ENCODE measurements at places on chromosomes 5 and 9.

DNA sequence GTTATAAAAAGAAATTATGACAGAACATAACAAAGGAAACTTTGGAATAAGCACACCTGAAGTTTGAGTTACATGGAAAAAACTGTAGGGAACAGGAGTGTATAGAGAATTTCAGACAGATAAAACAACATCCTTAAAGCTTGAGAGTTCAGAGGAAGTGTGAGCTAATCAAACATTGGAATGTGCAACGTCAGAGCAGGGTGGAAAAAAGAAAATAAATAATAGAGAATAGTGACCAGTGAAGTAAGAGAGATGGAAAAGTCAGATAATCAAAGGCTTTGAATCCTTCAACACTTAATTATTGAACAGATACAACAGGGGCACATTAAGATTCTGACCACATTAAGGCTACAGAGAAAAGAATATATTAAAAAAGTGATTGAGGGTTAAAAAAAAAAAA lies 128.5 kb upstream of the CDH10 start:
- DNase-seq, result no peak

- no peak for DNase-seq
Measured at GRCh38 chr9:134858051-134858841, 22.4 kb upstream of the FCN2 start.

GRCh38 chr9:12170456-12170855 lies 522.7 kb upstream of the TYRP1 start:
- DNase-seq, result no peak

DNA sequence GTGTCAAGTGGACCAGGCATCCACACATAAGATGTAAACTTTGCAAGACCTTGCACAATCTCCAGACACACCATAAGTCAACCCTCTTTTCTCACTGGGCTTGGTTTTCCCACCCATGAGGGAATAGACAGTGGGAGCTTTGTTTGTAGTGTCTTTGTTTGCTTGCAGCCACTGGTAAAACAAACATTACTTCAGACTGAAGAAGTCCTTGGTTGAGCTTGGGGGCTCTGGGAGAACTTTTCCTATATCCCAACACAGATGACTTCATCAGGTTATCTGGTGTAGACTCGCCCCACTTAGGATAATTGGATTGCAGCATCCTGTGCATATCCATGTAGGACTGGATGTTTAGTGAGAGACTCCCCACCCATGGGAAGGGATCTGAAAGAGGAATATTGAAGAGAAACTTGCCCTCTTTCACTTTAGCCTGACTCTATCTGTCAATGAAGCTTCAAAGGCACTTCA lies 11.5 kb upstream of the ADGRV1 start:
- no peak for DNase-seq

DNA sequence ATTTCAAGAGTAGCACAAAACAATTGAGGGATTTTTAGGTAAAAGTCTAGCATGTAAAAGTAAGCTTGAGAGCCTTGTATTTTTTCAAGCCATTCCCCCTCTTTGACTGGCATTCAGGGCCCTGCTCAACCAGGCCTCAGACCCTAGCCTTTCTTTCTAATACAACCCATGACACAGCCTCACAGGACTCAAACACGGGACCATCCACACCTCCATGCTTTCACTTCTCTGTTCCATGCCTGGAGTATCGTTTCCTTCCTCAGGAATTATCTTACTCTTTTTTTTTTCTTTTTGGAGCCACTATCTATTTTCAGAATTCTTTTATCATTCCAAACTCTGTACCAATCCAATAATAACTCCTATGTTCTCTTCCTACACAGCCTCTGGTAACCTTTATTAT lies 560.2 kb upstream of the CLINT1 start:
- DNase-seq, result no peak

DNA sequence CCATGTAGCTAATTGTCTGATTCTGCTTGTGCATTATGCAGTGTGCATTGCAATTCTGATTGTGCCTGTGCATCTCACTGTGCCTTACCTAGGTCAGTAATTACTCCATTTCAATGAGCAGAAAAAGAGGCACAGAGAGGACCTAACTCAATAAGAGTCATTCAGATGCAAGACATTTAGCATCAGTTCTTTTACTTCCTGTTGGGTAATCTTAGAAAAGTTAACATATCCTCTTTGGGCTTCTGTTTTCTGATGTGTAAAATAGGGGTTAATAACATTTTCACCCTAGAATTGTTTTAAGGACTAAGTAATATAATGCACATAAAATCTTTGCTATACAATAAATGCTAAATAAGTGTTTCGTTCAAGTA lies 7.0 kb upstream of the DCTN4 start:
- no peak for DNase-seq

- no peak for DNase-seq
Measured at GRCh38 chr9:123796618-123797484, 133.1 kb downstream of the DENND1A start.

DNA sequence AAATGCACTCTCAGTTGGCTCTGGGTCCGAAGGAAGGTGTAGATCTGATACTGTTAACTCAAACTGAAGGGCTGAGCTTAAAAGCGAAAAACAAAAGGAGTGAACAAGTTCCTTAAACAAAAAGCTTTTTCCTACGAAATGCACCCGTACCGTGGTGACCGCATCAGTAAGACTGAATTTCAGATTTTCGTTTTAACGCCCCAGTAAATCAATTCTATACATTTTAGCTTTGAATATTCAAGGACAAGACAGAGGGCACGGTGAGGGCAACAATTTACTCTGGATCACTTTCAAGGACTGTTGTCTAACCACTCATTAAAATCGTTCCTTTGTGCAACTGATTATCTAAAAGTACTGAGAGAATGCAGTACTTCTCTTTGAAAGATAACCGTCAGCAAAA lies 1.9 kb downstream of the HOMER1 start:
- peak; percentile 54 for DNase-seq

- peak; percentile 88 for DNase-seq
Measured at GRCh38 chr5:138138949-138139780, at the start of gene NME5. Gene NME5, minus strand, starts transcription at chr5:138139428. Its CDS starts 648 bp downstream, at chr5:138138780.

DNA sequence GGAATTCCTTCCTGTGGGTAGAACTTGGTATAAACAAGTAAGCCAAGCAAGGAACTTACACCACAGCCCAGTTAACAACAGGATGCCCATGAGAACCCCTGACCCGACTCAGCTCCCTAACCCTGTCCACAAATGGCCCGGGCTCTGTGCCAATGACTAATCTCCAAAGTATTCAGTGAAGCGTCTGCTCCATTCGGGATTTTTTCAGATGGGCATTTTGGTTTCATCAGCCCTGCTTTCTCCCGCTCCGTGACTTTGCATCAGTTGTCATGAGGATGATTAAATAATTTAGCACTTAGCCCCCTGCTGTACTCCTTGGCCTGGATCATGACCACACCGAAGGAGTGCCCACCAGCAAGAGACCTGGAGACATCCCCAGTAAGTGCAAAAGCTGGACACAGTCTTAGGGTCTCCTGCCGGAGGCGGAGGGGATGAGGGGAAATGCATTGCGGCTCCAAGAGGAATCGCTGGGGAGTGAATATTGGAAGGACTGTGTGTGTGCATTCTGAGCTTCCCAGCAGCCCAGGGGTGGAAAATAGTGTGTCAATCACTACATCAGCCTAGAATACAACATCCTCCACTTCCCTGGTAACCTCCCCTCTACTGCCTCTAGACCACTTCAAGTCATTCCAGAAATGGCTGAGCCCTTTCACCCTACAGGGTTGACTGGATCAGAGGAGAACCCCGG lies 41.4 kb upstream of the DNAH5 start:
- DNase-seq, result no peak

GRCh38 chr5:66326276-66326675 lies 182.2 kb downstream of the SREK1 start:
- DNase-seq, result no peak

- no peak for DNase-seq
Measured at GRCh38 chr5:26884481-26884880, 153.9 kb downstream of the CDH9 start.

DNA sequence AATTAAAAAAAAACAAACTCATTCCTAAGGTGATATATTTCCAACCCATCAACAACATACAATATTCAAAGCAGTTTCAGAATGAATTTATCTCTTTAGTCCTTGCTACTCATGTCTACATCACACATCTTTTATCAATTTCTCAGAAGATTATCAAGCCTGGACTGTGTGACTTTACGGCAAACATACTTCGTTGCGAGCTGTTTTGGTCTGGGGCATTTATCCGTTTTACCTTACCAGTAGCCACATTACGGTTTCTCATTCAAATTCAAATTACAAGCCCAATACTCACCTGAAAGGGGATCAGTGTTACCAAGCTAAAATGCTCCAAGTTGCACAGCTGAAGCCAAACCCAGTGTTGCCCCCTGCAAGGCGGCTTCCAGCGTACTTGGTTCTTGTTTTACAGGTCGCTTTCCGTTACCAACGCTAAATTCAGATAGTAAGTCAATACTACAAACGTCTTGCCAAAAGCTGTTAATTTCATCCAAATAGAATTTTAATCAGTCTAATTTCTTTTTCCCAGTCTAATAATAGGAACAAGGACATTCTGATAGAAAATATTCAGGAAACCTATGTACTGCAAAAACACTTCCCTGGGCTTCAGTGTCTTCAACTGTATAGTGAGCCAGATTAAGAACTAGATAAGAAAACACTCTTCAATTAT lies 1.8 kb downstream of the HNRNPH1 start:
- no peak for DNase-seq

- no peak for DNase-seq
Measured at GRCh38 chr5:179217956-179218942, 127.0 kb downstream of the ADAMTS2 start.

DNA sequence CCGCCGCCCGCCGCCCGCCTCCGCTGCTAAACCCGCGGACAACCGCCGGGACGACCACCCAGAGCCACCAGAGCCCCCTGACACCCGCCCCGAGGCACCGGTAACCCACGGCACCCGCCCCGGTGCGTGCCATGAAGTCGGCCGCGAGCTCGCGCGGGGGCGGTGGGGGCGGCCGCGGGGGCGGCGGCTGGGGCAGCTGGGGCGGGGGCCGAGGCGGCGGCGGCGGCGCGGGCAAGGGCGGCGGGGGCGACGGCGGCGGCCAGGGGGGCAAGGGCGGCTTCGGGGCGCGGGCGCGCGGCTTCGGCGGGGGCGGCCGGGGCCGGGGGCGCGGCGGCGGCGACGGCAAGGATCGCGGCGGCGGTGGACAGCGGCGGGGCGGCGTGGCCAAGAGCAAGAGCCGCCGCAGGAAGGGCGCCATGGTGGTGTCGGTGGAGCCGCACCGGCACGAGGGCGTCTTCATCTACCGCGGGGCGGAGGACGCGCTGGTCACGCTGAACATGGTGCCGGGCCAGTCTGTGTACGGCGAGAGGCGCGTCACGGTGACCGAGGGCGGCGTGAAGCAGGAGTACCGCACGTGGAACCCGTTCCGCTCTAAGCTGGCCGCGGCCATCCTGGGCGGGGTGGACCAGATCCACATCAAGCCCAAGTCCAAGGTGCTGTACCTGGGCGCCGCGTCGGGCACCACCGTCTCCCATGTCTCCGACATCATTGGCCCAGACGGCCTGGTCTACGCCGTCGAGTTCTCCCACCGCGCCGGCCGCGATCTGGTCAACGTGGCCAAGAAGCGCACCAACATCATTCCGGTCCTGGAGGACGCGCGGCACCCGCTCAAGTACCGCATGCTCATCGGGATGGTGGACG lies 499 bp downstream of the FBLL1 start:
- DNase-seq, result peak; percentile 68

- peak; percentile 81 for DNase-seq
Measured at GRCh38 chr9:63817622-63818518, 1467.1 kb downstream of the FOXD4L5 start.

DNA sequence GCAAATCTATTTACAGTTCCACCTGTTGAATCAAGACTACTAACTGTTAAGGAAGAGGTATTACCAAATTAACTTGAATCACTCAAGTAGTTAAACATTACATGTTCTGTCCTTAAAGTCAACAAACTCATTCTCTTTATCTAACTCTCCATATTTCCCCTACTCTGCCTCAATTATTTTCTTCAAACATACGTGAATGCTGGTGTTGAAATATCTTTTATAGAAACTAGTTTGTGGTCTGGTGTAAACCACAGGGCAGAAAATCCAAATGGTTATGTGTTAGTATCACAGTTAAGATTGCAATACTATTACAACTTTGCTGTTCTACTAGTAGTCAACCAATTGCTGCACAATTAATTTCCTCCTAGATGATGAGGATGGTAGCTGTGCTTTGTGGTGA lies 603.5 kb downstream of the KCTD16 start:
- DNase-seq, result no peak

- DNase-seq, result no peak
Measured at GRCh38 chr5:57435701-57436134, 46.9 kb downstream of the ACTBL2 start.

DNA sequence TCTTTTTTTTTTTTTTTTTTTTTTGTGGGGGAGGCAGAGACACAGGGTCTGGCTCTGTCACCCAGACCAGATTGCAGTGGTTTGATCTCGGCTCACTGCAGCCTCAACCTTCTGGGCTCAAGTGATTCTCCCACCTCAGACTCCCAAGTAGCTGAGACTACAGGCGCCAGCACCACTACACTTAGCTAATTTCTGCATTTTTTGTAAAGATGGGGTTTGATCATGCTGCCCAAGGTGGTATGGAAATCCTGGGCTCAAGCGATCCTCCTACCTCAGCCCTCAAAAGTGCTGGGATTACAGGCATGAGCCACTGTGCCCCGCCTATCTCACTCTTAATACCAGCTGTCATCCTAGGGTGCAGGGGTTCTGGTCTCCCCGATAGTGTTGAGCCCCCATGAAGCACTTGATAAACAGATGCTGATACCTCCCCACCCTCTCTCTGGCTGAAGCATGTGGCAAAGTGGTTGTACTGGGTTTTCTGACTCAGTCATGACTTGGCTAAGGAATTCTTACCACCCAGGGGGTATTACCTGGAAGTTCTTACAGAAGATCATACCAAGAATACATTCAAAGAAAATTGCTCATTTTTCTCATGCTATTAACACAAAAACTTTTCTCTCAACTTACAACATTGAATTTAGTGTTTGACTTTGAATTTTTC lies 110.2 kb upstream of the DAPK1 start:
- DNase-seq, result no peak

DNA sequence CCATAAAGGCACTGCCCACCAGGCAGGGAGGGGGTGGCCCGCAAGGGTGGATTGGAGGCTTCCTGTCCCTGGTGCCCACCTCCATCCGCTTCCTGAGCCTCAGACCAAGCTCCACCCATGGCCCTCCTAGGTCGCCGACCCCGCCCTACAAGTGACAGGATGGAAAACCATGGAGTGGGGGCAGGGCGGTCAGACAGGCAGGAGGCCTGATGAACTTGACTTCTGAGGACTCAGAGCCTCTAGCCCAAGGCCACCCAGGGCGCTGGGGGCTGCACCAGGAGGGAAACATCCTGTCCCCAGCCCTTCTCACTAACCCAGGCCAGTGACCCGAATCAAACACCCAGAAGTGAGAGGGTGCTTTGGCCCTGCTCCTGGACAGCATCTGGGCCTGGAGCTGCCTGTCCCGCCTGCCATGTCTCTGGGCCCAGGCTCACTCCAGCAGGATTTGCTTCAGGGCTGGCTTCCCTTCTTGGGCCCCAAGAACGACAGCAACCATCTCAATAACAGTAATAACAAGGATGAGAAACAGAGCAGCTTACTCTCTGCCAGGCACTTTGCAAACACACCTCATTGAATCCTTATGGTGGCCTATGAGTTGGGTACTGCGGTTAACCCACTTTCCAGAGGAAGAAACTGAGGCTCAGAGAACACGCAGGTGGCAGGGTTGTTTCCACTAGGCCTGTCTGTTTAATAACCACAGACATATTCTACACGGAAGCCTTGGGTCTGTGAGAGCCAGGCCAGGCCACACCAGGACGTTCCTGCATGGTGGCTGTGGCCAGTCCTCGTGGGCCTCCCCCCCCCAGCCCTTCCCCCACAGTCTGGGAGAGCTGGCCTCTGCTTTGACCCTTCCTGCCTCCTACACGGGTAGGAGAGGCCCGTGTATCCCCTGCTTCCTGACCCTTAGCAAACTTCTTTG lies 4.4 kb upstream of the ST6GALNAC6 start:
- no peak for DNase-seq

- no peak for DNase-seq
Measured at GRCh38 chr5:106673941-106674340, 996.8 kb downstream of the EFNA5 start.
